ENCODE measurements at places on chromosomes 13 and 19.
A peak's percentile ranks its signal among the peaks of the same experiment; 100 is the strongest.

DNA sequence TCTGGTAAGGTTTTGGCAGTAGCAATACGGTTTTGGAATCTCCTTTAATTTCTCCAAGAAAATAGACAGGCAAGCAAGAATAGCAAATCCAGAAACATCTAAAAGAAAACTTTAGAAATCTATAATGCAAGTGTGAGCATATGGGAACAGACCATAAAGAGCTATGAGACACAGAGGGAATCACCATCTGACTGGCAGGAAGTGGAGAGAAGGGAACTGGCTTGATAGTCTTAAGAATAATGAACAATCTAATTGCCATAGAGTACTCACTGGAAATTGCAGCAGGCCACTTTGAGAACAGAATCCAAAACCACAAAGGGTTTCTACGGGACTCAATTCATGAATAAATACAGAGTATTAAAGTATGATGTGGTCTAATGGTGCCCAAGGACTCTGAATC, 39.6 kb upstream of the MIR17HG start:
- no peak for DNase-seq

DNA sequence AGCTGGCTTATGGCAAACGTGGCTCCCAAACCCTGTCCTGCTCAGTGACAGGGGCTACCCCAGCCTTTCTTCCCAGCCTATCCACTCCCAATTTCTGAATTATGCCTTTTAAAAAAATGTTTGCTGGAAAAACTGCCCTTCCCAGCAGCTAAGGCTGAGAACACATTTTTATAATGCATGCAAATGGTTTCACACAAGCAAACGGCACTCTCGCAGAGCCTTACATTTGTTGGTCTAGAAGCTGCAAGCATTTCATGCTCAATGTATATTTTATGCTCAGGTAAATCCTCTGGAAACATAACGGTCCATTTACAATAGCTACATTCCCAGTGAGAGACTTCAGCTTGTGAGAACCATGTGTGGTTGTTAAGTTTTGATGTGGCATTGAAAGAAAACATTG, 61.4 kb downstream of the SLC7A1 start:
- no peak for DNase-seq

DNA sequence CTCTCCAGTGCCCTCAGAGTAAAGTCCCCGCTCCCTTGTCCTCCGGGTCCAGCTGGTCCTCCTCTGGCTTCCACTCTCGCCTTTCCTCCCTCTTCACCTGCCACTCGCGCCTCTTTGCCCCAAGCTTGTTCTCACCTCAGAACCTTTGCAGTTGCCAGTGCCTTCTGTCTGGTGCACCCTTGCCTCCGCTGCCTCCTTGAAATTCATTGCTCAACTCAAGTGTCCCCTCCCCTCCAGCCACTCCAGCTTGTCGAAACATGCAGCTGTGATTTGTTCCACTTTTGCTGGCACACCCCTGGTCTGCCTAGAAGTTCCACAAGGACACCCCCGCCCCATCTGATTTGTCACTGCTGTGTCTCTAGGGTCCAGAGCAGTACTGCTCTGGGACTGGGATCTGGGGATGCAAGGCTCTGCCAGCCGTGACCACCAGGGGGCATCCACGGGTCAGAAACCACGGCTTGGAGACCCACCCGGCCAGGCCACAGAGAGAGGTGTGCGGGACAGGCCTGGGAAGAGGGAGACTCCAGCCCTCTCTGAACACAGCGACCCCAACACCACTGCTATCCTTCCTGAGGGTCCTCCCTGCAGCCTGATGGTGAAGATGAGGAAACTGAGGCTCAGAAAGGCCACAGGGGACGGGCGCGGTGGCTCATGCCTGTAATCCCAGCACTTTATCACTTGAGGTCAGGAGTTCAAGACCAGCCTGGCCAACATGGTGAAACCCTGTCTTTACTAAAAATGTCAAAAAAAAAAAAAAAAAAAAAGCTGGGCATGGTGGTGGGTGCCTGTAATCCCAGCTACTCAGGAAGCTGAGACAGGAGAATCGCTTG, 49.9 kb downstream of the AP1M1 start:
- peak; percentile 69 for DNase-seq

- no peak for DNase-seq
Observed at GRCh38 chr13:48072304-48072703, 22.6 kb downstream of the MED4 start.

DNA sequence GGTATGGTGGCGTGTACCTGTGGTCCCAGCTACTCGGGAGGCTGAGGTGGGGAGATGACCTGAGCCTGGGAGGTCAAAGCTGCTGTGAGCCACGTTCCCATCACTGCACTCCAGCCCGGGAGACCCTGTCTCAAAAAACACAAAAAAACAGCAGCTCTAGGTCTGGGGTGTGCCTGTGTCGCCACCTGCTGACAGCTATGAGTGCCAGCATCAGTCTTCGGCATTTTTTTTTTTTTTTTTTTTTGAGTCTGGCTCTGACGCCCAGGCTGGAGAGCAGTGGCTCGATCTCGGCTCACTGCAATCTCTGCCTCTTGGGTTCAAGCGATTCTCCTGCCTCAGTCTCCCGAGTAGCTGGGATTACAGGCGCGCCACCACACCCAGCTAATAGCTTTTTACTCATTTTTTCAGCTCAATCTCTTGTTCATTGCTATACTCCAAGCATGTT, 10.1 kb downstream of the AP2S1 start:
- peak; percentile 66 for DNase-seq

DNA sequence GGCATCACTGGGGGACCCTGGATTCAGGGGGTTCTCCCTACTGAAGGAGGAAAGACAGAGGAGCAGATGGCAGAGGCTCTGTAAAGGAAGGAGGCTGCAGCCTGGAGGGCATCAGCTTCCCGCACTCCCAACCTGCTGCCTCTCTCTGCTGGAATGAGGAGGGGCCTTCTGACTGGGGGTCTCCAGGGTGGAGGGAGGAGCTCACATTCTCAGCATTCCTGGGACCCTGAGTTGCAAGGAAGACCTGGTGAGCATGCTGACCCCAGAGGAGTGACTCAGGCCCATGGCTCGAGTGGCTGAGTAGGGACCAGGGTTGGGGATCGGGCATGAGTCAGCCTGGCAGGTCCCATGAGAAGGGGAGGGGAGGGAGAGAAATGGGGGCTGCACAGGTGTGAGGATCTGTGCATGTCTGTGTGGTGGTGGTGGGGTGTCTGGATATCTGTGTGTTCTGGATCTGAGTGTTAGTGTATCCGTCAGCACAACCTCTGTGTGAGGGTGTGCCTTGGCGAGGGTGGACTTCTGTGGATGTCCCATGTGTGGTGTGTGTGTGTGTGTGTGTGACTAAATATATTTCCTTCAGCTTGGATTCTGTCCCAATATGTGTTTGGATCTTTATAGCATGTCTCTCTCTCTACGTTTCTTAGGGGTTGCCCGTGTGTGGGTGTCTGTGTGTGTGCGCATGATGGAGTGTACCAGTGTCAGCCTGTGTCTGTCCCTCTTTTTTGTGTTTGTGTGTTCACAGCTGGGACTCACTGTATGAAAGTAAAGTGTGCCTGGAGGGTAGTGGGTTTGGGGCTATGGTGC, 4.6 kb downstream of the AXL start:
- no peak for DNase-seq

GRCh38 chr19:39924389-39924788, 10.0 kb downstream of the FCGBP start:
- DNase-seq = no peak

DNA sequence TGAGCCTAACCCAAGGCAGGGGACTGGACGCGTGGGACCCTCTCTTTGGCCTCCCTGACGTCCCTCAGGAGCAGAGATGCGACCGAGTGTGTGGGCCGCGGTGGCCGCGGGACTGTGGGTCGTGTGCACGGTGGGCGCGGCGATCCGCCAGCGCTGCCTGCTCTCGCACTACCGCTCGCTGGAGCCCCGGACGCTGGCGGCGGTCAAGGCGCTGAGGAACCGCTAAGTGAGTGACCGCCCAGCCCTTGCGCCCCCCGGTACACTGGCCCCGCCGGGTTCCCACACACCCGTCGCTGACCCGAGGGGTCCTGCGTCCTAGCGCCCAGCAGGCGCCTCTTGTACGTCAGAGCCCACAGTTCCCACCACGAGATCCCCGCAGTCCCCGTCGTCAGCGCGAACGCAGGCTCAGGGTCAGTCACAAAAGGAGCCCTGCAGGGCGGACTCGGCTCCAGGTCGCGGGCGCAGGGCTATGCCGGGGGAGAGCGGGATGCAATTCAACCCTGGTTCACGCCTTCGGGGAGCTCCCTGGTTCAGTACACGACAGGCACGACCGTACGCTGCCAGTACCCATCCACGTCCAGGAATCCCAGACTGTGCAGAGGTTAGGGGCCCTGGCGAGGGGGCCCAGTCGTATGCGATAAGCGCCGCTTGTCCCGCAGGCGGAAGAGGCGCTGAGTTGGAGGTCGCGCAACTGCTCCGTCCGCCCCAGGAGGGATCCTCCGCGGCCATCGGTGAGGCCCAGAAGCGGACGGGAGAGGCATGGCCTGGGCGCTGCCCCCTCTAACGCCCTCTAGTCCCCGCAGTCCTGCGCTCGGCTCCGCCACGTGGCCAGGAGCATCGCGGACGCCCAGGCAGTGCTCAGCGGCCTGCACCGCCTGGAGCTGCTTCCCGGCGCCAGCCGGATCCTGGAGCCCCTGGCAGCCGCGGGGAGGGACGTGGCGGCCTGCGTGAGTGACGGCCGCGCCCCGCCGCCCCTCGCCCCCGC, 3.6 kb upstream of the IFNL2 start:
- no peak for DNase-seq

DNA sequence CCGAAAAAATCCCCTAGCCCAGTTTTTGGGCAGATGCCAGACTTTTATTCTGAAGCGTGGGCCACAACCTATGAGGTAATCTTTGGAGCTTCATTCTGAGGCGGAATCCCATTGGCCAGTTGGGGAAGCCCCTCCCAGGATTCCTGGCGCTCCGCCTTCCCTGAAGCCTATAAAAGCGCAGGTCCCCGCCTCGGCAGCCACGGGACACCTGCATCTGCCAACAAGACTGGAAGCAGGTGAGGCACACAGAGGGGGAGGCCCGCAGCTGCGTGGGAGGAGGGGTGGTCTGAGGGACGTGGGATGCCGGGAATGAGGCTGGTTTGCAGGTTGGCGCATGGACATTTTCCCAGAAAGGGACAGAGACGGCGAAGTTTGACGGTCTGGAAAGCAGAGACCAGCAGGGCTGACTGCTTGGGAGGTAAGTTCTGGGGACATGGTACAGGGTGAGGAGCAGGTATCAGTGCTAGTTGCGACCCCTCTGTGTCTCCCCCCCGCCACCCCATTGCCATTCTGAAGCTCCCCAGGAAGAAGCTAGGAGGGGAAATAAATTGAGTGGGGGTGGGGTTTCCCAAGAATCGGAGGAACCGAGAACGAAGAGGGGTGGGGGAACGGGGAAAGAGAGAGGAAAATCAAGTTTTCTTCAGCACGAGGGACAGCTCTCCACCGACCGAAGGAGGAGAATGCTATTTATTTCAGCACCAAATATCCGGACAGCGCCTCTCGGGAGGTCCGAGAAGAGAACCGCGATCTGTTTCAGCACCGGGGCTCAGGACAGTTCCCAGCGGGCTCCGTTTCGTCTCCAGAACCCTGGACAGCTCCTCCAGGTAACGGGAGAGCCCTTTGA, 22.4 kb upstream of the FEM1A start:
- DNase-seq = peak; percentile 56

- no peak for DNase-seq
Observed at GRCh38 chr13:29993716-29994488, 143.5 kb upstream of the UBL3 start.

GRCh38 chr19:48813123-48813913, 2.5 kb upstream of the BCAT2 start:
- DNase-seq = no peak

DNA sequence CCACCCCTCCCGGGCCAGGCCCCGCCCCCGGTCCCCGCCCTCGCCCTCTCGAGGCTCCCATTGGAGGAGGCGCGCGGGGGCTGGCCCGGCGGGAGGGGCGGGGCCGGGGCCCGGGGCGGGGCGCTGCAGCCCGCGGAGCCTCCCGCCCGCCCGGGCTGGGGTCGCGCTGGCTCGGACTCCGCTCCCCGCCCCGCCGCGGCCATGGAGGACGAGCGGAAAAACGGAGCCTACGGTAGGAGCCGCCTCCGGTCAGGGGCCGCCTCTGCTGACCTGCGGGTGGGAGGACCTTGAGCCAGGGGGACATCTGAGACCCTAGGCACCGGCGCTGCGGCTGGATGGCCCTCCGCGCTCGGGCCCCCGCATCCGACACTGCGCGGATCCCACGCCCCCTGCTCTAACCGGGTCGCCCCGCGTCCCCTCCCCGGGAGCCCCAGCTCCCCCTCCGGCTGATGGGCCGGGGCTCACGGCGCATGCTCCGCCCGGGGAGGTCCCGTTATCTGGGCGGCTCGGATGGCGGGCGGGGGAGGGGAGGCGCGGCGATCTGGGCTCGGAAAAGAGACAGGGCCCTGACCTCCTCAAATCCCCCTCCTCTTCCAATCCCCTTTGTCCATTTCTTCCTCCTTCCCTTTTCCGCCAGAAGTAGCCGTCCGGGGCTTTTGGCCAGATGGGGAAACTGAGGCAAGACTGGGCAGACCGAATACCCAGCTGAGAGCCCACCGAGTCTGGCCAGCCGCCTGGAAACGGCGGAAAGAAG, 15.4 kb upstream of the AP1M2 start:
- DNase-seq = peak; percentile 83

- no peak for DNase-seq
Observed at GRCh38 chr13:98072476-98072875, 70.4 kb upstream of the FARP1 start.

GRCh38 chr13:81596224-81596753, 1255.4 kb upstream of the SPRY2 start:
- no peak for DNase-seq

- DNase-seq = peak; percentile 90
Observed at GRCh38 chr13:30681843-30682242, 53.5 kb upstream of the ALOX5AP start.

DNA sequence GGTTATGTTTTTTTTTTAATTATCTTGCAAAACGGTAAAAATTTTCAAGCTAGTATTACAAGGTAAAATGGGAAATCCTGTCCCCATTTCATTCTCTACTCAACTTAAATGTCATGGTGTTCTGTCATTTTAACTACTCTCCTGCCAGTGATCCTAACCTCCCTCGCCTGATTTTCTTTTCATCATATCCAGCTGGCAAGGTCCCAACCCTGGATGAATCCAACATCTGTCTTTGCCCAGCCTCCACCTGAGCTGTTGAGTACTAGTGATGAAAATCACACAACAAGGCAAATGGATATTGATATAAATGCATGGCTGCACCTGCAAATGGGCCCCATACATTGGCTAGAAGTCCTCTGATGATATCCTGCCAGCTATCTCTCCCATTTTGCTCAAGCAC, 6.9 kb upstream of the CDK8 start:
- DNase-seq = no peak

GRCh38 chr19:43532571-43532961, 422 bp upstream of the ZNF575 start:
- DNase-seq = no peak

GRCh38 chr19:21321134-21321533, 8.1 kb downstream of the ZNF708 start:
- DNase-seq = no peak

- DNase-seq = peak; percentile 63
Observed at GRCh38 chr19:42563352-42564210, 31.1 kb downstream of the CEACAM8 start.

- peak; percentile 22 for DNase-seq
Observed at GRCh38 chr19:5839065-5840017, at the start of gene FUT6. TSS of gene FUT6 (minus strand) at chr19:5839702. CDS start at chr19:5832567, 7,135 bp downstream.

Data from inflammatory macrophage treated with lipopolysaccharide for 4 hours (primary cell).